ENCODE measurements at places on chromosomes 5 and 9.
A peak's percentile ranks its signal among the peaks of the same experiment; 100 is the strongest.

- no peak overlapping the region for H3K27ac ChIP-seq
- no peaks in the 10 kb centered on the region for H3K4me1 ChIP-seq
- H3K36me3 ChIP-seq, result no peaks in the 10 kb centered on the region
- H3K4me3 ChIP-seq, result no peak overlapping the region
- H3K27me3 ChIP-seq, result no peaks in the 10 kb centered on the region
Measured at GRCh38 chr5:147854894-147855773, 23.4 kb upstream of the SCGB3A2 start.

DNA sequence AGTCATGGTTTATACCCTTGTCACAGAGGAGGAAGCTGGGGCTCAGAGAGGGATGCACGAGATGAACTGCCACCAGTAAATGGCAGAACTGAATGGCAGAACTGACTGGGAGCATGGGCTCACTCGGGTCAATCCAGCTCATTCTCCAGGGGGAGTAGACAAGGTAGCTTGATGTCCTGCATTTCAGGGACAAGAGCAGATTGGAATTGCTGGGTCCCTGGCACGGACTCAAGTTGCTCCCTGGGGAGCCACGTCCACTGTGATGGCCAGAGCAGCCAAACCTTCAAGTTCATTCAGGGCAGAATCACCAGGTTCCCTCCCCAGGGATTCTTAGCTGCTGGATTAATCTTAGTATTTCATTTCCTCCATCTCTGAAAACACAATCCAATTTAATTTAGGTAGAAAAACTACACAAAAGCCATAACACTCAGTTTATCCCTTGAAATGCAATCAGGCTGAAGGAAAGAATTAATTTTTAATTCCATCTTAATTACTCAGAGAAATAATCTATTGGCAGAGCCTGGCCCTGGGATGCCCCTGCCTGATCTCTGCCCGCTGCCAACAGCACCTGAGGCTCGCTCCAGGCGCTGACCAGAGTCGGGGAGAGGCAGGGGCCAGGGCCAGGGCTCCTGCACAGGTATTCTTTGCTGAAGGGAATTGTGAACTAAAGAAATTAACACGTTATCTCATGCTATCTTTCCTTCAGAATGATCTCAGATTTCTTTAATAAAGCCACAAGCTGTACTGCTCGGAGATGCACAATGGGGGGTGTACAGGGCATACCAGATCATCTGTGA lies 42.0 kb upstream of the UNC5A start:
- no peak for DNase-seq
- H3K4me1 ChIP-seq, result no peaks in the 10 kb centered on the region
- no peak overlapping the region for H3K4me3 ChIP-seq
- H3K27me3 ChIP-seq, result no peaks in the 10 kb centered on the region

GRCh38 chr5:86095092-86095491 lies 522.6 kb upstream of the COX7C start:
- H3K4me1 ChIP-seq, result no peaks in the 10 kb centered on the region
- no peak for DNase-seq
- H3K36me3 ChIP-seq, result no peaks in the 10 kb centered on the region
- no peaks in the 10 kb centered on the region for H3K27me3 ChIP-seq
- H3K27ac ChIP-seq, result no peak overlapping the region

GRCh38 chr9:4259489-4259888 lies 40.4 kb downstream of the GLIS3 start:
- no peak overlapping the region for H3K4me3 ChIP-seq
- peaks cover 9% of the 10 kb centered on the region for H3K27me3 ChIP-seq
- H3K4me1 ChIP-seq, result no peaks in the 10 kb centered on the region

DNA sequence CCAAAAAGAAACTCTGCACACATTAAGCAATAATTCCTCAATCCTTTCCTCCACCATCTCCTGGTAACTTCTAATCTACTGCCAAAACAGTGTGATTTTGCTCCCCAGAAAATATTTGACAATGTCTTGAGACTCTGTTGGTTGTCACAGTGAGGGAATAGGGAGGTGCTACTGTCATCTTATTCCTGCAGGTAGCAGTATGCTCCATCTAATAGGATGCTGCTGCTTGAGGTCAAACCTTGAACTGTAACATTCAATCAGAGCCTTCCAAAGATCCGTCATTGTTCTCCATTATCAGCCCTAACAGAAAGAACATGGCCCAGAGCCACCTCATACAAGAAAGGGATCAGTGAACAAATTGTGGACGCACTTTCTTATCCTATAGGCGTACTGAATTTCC lies 514.7 kb upstream of the GRIN3A start:
- H3K36me3 ChIP-seq, result no peaks in the 10 kb centered on the region
- H3K4me3 ChIP-seq, result no peak overlapping the region
- DNase-seq, result no peak
- no peaks in the 10 kb centered on the region for H3K4me1 ChIP-seq
- no peak overlapping the region for H3K27ac ChIP-seq

GRCh38 chr9:108474356-108474755 lies 381.4 kb downstream of the ACTL7B start:
- DNase-seq, result no peak
- H3K4me3 ChIP-seq, result no peak overlapping the region
- no peaks in the 10 kb centered on the region for H3K27me3 ChIP-seq

- no peak for DNase-seq
- peak overlapping the region; percentile 38 for H3K4me3 ChIP-seq
- H3K27ac ChIP-seq, result peak overlapping the region; percentile 93
- no peaks in the 10 kb centered on the region for H3K27me3 ChIP-seq
- H3K4me1 ChIP-seq, result peaks cover 18% of the 10 kb centered on the region
Measured at GRCh38 chr5:141848744-141849414, 29.3 kb downstream of the PCDH1 start.

- DNase-seq, result no peak
- H3K4me3 ChIP-seq, result no peak overlapping the region
- H3K4me1 ChIP-seq, result peaks cover 33% of the 10 kb centered on the region
- no peaks in the 10 kb centered on the region for H3K36me3 ChIP-seq
- no peaks in the 10 kb centered on the region for H3K27me3 ChIP-seq
- peak overlapping the region; percentile 82 for H3K27ac ChIP-seq
Measured at GRCh38 chr9:93093877-93094657, 1.9 kb upstream of the CARD19 start.

DNA sequence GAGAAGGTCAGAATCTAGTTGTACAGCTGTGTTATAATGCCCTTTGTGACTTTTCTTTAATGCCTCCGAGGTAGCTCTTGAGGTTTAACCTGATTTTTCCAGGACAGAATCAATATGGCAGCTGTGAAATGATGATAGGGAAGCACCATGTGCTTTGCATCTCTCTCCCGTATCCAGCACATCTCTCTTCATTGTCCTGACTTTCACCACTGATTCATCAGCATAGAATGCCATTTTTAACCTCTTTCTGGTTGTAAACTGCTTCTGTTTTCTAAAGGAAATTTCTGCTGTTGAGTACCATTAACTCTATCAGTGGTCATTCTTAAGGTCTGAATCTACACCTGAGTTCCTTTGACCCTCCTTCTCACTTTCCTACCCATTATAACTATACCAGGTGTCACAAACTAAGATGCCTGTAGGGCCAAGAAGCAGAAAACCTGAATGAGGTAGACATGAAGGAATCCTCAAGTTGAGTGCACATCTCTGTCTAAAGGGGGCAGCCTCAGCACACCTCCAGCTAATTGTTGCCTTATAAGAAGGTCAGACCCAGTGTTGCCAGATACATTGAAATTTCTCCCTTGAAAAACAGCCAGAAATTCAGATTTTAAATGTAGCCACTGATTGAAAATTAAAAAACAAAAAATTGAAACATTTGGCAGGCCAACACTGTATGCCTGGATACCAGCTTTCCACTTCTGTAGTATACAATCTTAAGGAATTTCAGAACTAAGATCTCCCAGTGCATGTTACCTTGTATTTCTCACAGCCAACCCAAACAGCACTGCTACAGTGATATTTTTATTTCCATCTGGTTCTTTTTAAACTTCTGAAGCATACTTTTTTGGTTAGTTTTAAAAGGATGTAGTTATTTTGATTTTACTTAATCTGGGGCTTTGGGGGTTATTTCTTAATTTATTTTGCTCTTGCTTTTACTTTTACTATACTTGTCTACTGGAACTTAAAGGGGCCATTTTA lies 35.8 kb upstream of the TLX3 start:
- H3K27ac ChIP-seq, result no peak overlapping the region
- DNase-seq, result peak; percentile 38
- H3K4me1 ChIP-seq, result no peaks in the 10 kb centered on the region
- H3K27me3 ChIP-seq, result no peaks in the 10 kb centered on the region
- no peak overlapping the region for H3K4me3 ChIP-seq

DNA sequence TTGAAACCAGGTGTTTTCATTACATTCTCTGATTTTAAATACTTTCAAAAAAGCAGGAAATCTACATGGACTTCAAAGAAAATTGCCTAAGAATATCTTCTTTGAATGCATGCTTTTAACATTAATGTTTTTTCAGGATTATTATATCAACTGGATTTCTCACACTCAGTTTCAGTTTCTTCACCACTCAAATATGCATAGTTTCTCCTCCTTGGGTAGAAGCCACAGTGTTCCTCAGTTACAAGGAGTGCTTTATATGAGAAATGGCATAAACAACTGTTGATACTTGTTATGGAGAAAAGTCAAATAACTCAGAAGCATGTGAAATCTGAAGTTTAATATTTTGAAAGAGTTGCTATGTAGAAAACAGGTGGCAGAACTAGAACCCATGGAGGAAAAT lies 196.9 kb downstream of the DMRTA1 start:
- no peak overlapping the region for H3K4me3 ChIP-seq
- DNase-seq, result no peak
- H3K27ac ChIP-seq, result no peak overlapping the region

DNA sequence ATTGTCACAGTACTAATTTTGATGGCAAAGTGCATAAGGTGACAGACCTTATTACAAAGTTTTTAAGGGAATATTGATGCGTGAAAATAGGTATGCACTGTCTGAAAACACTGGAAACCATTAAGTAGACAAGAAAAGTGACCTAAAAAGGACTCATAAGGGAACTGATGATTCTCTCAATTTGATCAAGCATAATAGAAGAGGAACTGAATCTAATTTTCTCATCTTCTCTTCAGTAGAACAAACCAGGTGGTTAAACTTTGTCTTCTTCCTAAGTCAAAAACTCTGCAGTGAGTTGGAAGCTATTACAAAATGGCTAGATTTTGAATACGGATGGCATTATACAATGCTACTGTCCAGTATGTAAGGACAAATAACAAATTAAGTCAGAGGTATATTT lies 53.4 kb downstream of the RNF145 start:
- H3K4me3 ChIP-seq, result no peak overlapping the region
- H3K4me1 ChIP-seq, result peaks cover 7% of the 10 kb centered on the region
- H3K27ac ChIP-seq, result no peak overlapping the region
- no peaks in the 10 kb centered on the region for H3K27me3 ChIP-seq

- H3K27ac ChIP-seq, result no peak overlapping the region
- H3K4me3 ChIP-seq, result no peak overlapping the region
- no peaks in the 10 kb centered on the region for H3K36me3 ChIP-seq
- H3K4me1 ChIP-seq, result no peaks in the 10 kb centered on the region
- peaks cover 29% of the 10 kb centered on the region for H3K27me3 ChIP-seq
Measured at GRCh38 chr5:133820507-133820906, 147.9 kb downstream of the C5orf15 start.

GRCh38 chr9:135290566-135290965 lies 189.0 kb upstream of the PPP1R26 start:
- no peaks in the 10 kb centered on the region for H3K27me3 ChIP-seq
- no peak overlapping the region for H3K27ac ChIP-seq
- no peaks in the 10 kb centered on the region for H3K4me1 ChIP-seq
- no peak for DNase-seq
- no peak overlapping the region for H3K4me3 ChIP-seq

DNA sequence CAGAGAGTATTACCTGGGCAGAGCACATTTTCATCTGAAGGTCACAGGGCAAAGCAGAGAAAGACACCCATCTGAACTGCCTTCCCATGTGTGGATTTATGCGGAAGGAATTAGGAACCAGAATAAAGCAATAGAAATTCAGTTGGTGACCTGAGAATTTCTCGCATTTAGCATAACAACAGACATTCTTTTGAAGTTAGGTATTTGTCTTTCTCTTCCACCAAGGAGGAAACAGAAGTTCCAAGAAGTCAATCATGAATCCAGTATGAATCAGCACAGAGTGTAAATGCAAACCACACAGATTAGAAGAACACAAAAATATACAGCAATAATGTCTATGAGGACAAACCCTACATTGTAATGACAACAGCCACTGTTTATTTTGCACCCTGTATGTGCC lies 515.2 kb upstream of the BRINP1 start:
- no peak for DNase-seq
- no peak overlapping the region for H3K27ac ChIP-seq
- no peaks in the 10 kb centered on the region for H3K27me3 ChIP-seq
- H3K36me3 ChIP-seq, result no peaks in the 10 kb centered on the region
- no peak overlapping the region for H3K4me3 ChIP-seq

DNA sequence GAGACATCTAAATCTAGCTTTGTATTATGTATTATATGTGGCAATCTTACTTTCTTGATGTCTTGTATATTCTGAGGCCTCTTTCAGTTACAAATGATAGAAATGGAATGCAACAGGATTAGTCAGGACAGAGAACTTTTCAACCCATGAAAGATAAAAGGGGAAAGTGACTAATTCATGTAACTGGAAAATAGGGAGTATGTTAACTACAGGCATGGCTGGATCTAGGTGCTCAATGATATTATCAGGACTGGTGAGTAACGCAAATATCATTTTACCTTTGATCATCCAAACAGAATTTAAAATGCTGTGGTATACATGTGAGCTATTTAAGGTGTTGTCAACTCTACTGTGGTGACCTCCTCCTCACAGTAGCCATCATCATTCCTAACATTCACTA lies 215.7 kb upstream of the GLRA1 start:
- peaks cover 11% of the 10 kb centered on the region for H3K27me3 ChIP-seq
- no peak for DNase-seq

GRCh38 chr5:57903458-57903857 lies 420.8 kb upstream of the ACTBL2 start:
- H3K27me3 ChIP-seq, result peaks cover 2% of the 10 kb centered on the region
- no peak overlapping the region for H3K27ac ChIP-seq
- DNase-seq, result no peak
- H3K36me3 ChIP-seq, result no peaks in the 10 kb centered on the region
- no peaks in the 10 kb centered on the region for H3K4me1 ChIP-seq

DNA sequence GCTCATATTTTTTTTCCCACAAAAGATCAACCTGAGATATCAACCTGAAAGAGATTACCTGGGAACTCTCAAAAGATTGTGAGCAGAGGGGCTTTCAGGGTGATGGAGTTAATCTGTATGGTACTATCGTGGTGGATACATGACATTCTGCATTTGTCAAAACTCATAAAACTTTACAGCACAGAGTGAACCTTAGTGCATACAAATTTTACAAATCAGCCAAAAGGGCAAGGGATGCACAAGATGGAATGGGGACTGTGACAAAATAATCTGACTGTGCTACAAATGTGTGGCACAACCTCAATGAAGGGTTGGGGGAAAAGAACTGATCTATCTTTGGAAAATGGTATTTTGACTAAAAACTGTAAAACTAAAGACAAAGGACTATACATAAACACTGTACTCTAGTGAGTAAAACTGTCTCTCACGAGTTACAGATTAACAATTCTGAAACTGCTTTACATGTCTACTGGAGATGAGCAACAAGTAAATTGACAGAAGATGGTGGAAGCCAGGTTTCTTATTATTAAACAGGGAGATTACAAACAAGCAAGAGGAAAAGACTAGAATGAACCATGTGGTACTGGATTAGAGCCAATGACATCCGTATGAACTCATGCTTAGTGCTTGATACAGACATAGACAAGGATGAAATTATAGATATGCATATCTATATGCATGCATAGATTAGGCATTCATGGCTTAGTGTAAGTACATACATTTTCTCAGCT lies 24.8 kb upstream of the RLN1 start:
- no peak overlapping the region for H3K27ac ChIP-seq
- DNase-seq, result no peak
- H3K36me3 ChIP-seq, result no peaks in the 10 kb centered on the region
- no peaks in the 10 kb centered on the region for H3K27me3 ChIP-seq

GRCh38 chr5:101103874-101104273 lies 200.8 kb upstream of the ST8SIA4 start:
- H3K27me3 ChIP-seq, result no peaks in the 10 kb centered on the region
- no peaks in the 10 kb centered on the region for H3K36me3 ChIP-seq
- no peak for DNase-seq
